ENCODE measurements at places on chromosomes 12 and 14.

DNA sequence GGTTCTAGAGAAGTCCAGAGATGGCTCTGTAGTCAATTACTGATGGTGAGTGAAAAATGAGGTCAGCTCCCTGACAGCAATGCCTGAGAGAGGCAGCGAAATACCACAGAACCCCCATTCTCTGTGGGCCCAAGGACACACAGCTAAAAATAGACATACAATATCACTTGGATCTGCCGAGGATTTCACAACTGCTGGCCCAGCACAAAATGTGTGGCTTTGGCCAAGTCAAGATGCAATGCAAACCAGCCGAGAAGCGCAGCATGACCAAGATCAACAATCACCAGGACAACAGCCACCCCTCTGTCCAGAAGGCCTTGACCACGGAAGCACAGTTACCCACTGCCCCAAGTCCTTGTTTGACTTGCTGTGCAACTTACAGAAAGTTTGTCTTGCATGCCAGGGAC is 52.2 kb downstream of the CKAP4 start:
- no peak for DNase-seq

DNA sequence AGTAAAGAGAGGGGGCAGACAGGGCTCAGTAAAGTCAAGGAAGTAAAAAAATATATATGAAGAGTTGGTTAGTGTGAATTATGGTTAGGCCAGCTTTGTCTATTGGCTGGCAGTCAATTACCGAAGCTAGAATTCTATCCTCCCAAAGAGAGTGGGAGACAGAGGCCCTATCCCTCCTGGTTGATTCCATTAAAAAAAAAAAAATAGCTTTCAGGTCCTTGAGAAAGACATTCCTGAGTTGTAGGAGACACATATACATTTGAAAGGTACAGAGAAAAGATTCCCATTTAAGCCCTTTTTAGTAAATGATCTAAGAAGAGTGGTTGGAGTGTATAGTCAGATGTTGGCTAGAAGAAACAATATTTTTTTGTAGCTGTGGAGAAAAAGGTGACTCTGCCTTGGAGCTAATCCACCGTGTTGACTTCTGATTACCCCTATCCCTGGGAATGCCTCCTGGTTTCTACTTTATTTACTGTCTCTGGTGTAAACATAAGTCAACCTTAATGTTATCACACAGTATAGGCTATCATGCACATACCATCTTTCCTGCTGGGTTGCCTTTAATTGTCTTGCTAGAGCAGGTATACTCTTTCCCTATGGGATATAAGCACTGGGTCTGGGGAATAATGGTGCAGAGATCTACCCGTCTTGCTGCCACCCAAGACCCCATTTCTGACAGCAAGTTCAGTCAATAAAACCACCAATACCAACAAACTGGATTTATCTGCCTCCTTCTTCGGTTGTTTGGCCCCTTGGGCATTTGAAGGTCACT is 859.9 kb upstream of the ATXN7L3B start:
- no peak for DNase-seq

- no peak for DNase-seq
Observed at GRCh38 chr12:90548595-90548994, 406.4 kb downstream of the CCER1 start.

DNA sequence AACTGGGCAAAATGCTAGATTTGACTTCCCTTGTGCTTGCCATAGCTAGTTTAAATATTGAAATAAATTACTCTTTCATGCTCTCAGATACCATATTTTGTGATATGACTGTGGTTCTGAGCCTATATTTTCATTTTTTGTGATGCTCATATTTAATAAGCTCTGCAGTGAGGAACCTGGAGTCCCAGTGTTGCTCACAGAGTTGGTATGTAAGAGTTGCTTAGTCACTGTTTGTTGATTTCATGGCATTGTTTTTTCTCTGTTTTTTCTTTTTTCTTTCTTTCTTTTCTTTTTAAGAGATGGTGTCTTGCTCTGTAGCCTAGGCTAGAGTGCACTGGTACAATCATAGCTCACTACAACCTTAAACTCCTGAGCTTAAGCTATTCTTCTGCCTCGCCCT is 750.5 kb upstream of the TMEM132C start:
- DNase-seq: no peak

DNA sequence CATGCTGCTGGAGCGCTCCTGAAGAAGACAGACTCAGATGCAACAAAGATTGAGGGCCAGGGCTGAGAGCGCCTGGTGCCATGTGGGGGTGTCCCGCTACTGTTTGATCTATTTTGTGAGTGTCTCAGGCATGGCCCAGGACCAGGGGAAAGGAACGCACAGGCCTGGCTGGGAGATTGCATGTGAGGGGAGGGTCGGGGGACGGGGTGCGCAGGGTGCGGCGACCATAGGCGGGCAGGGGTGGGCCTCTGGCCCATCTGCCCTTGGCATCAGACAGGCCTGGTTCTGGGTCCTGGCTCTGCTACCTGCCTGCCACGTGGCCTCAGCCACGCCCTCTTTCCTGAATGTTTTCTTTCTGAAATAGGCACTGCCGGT is 47.5 kb downstream of the BEGAIN start:
- DNase-seq: no peak

GRCh38 chr14:47389535-47389934 is 285.9 kb downstream of the MDGA2 start:
- no peak for DNase-seq

GRCh38 chr14:86802726-86803125 is 1190.3 kb downstream of the GALC start:
- DNase-seq: no peak

DNA sequence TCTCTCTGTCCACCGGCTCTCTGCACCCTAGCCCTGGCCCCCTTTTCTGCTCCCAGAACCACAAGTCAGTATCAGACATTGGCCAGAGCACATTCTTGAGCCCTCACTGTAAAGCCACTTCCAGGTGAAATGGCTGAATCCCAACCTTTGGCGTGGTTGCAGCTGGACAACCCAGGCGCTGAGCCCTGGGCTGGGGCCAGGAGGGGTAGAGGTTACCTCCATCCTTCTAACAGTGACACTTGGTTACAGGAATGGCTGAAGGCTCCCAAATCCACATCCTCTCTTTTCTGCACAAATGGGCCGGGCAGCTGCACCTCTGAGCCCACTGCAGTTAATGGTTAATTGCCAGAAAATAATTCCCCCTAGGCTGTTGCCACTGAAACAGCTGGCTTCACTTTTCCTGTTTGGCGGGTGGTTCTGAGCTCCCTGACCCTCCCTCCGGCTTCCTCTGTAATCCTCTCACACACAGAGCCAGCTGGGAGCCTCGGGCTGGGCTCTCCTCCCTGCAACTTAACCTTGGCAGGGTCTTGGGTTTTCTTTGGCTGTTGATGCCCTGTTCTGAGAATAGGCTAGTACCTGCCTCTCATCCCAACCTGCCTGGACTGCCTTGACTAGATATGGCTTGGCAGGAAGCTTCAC is 44.1 kb downstream of the TSPAN11 start:
- no peak for DNase-seq

GRCh38 chr14:54946500-54946899 is 43.9 kb upstream of the GCH1 start:
- DNase-seq: no peak

- no peak for DNase-seq
Observed at GRCh38 chr14:89702073-89702875, 252.3 kb downstream of the EFCAB11 start.

DNA sequence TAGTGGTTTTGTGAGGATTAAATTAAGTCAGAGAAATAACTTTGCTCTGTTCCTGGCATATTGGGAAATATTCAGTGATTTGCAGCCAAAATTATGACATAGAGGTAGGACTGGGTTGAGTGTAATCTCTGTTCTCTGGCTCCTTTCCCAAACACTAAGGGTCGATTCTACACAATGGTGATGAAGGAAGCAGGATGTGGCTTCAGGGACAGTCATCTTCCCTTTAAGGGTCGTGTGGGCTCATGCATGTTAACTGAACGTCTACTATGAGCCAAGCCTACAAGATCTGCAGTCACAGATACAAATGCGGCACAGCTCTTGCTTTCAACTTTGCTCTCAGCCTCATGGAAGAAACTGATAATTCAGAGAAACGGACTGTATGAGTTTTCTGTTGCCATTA is 381.6 kb downstream of the VRK1 start:
- no peak for DNase-seq

GRCh38 chr12:77115471-77115870 is 50.1 kb upstream of the E2F7 start:
- no peak for DNase-seq
